ENCODE measurements at places on chromosomes 2 and 18.

- DNase-seq, result no peak
These were observed 164.3 kb upstream of the PGAP1 start for GRCh38 chr2:197090742-197091367.

- DNase-seq, result no peak
These were observed 99.3 kb downstream of the SPTBN1 start for GRCh38 chr2:54555318-54555837.

- DNase-seq, result no peak
These were observed 32.3 kb downstream of the EML6 start for GRCh38 chr2:54755641-54756326.

DNA sequence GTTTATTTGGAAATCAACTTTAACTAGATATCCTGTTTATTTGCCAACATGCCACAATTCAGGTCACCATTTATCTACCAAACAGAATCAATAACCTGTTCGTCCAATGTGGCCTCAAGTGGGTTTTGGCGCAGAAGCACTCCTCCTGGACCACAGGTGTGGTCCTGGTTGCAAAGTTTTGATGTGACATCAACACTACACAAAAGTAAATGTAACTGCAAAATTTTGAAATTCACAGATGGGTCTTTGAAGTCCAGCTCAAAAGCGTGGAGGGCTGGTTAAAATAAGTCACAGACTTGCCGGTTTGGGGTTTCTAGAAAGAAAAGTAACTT, 474 bp upstream of the GCA start:
- DNase-seq, result no peak

- DNase-seq, result no peak
These were observed 13.3 kb upstream of the ZNF521 start for GRCh38 chr18:25365242-25365641.

GRCh38 chr2:232563580-232563979, 13.1 kb downstream of the EIF4E2 start:
- DNase-seq, result no peak

GRCh38 chr2:31227711-31228125, 6.2 kb upstream of the EHD3 start:
- no peak for DNase-seq

GRCh38 chr18:519019-519879, 18.7 kb upstream of the COLEC12 start:
- no peak for DNase-seq

- DNase-seq, result no peak
These were observed 4.9 kb downstream of the CCT7 start for GRCh38 chr2:73238976-73239375.

DNA sequence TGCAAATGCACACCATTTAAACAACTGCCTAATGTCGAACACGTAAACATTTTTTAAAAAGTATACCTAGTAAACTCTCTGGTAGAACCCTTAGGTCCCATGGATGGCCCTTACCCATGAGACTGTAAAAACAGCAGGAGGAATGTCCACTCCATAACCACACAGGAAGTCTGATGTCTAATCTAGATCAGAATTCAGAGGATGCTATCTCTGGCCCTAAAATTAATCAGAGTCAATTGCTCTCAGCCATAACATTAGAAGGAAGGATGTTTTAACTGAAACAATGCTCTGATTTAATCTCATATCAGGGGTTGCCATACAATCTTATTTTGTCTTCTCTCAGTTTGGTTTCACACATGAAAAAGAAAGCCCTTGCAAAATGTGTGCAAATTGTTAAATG, 416.3 kb upstream of the PIK3C3 start:
- no peak for DNase-seq

DNA sequence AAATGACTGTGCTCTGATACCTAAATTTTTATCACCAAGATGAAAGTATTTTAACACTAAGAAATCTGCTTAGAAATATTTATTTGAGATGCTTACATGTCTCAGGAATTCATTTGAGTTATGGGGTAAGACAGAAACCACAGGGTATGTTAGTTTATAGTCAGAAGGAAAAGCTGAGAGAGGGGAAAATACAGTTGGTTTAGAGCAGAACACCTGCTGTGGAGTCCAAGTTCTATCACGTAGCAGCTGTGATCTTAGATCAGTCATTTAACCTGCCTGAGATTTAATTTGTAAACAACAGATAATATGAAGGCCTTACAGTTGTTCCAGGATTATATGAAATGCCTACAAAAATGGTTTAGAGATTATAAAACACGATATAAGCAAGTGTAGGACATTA, 29.0 kb downstream of the PDE6D start:
- no peak for DNase-seq

DNA sequence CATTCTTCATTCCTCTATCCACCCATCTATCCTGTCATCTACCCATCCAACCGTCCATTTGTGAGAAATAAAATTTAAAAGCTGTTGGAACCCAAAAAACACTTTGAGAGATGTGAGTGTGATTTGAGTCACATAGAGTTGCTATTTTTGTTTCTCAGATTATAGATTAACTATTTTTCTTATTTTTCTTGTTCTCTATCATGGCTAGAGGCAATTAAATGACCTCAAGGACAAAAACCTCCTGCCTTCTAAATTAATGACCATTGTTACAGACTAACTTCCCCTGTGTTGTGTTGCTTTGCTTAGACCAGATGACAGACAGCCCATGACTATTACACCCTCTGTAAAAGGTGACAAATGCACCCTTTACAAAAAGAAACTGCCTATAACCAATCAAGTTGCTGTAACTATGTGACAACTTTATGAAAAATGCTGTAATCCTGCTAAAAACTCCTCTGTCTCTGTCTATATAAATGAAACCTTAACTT, 207.9 kb upstream of the CXCR4 start:
- no peak for DNase-seq

DNA sequence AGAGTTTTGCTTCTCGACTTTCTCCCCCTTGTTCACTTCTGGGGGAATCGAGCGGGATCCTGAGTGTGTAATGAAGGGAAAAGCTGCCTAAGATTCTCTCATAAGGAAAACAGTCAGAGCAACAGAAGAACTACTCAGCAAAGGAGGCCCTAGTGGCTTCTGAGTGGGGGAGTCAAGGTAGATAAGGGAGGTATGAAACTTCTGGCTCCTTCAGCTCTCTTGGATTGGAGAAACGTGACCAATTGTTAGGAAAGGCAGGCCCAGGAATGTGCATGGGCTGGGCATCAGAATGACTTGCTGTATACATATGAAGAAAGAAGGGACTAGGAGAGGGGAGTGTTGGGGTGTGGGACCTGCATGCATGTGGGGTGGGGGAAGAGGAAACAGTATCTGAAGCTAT, 73.1 kb downstream of the KCNS3 start:
- no peak for DNase-seq

DNA sequence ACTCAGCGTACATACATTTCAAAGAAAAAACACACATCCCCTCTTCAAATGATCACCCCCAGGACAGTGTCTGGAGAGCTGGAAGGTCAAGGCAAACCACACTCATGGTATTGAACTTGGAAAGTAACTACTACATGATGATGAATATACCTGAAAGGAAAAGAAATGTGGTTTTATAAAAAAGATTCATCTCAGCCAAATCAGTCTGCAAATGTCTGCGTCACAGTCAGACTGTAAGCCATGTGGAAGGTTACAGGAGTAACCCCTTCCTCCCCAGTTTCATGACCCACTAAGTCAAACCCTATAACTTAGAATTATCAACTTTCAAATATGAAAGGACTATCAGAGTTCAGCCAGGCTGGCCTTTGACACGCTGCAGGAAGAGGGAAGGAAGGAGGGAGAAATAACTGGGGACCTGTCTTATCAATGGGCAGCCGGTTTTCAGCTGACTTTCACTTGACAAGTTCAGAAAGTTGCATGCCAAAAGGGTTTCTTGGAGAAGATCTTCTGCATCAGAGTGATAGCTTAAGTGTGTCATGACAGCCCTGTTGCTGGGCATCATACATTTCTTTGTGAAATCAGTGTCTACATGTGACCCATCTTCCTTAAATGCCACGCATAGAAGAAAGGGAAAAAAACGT, 7.0 kb upstream of the BMP10 start:
- DNase-seq, result no peak

DNA sequence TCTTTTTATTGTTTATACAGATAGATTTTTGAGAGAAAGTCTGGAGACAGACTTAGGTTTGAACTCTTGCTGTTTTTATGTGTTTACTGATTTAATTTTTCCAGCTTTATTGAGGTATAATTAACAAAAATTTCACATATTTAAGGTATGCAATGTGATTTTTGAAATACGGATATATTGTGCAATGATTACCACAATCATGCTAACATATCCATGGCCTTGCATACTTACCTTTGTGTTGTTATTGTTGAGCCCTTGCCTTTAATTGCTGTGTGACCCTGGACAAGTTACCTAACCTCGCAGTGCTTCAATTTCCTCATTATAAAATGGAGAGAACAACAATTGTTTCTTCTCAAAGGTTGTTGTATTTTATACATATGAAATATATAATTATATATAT, 13.9 kb upstream of the RBMS1 start:
- no peak for DNase-seq

DNA sequence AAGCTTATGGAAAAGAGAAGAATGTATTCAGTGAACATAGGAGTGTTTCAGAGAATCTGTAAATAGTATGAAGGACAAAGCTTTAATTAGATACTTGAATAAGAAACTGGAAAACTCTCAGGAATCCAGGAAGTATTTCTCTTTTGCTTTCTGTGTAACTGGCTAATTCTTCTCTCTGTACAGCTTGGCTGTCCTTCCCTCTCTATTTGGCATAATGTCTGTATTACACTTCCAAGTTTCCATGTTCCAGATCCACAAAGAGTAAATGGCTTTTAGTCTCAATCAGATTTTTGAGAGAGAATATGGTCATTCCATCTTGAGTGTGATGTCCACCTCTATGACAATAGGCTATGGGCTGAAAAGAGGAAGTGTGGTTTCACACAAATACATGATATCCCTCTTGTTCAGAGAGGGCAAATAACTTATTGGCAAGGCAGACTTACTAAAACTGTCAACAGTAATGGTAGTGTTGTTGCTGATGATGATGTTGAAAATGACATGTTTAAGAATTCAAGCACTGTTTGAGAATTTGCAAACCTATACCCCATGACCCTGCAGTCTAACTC, 129.2 kb upstream of the ERBB4 start:
- no peak for DNase-seq

GRCh38 chr2:126307740-126308139, 348.2 kb upstream of the GYPC start:
- DNase-seq, result no peak

GRCh38 chr2:199108056-199108455, 349.7 kb downstream of the SATB2 start:
- no peak for DNase-seq

DNA sequence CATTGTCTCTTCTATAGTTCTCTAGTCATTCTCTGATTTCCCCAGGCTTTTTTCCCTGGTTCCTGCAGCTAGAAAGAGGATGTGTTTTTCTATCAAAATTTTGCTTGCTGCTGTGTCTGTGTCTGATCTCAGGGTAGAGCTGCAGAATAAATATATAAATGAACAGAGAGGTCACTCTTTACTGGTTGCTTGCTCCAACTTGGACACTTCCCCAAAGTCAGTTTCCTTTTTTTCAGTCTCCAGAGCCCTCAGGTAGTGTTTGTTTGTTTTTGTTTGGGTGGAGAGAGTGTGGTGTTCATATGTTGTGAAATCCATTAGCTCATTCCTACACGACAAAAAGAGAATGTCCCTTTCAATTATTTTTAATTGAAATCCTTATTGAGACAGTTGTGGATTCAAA, 85.8 kb downstream of the CERS6 start:
- DNase-seq, result no peak

- no peak for DNase-seq
These were observed 3.0 kb downstream of the SCG2 start for GRCh38 chr2:223598994-223599639.

DNA sequence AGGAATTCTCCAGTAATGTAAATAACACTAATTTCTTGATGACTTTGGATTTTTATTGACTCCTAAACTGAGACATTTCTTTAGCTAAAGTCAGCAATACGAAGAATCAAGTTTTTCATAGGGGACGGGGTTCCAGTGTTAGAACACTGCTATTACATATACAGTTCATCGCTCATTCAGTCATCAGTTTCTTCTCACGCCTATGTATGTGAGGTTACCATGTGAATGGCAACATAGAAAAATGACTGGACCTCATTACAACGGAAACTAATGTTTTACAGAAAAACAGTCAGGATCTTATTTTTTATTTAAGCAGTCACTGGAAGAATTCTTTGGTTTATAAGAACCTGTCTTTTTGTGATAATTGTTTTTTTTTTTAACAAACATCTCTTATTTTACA, 56.4 kb downstream of the THADA start:
- no peak for DNase-seq

DNA sequence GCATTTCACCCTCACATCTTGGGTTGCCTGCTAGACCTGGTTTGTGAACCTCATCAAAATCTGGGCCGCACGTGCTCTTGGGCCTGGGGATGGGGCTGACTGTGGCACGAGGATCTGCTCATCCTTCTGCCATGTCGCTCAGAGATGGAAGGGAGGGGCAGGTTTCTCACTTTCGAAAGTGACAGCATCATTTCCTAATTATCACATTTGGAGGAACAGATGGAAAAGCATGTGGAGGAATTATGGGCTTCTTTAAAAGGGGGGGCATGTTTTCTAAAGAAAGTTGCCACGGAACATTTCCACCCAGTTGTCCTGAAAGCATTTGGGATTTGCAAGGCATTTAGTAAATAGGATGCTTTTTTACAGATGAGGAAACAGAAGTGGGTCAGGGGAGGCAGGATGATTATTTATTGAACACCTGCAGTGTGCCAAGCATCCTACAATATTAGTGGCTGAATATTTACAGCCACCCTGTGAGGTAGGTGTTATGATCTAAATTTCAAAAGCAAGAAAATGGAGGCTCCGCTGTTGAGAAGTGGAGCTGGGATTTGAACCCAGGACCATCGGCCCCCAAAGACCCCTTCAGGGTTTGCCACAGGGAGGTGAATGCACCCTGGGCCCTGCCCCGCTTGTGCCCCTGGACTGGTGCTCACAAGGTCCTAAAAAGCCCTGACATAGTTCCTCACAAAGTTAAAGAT, 104.2 kb upstream of the MYCN start:
- DNase-seq, result no peak

DNA sequence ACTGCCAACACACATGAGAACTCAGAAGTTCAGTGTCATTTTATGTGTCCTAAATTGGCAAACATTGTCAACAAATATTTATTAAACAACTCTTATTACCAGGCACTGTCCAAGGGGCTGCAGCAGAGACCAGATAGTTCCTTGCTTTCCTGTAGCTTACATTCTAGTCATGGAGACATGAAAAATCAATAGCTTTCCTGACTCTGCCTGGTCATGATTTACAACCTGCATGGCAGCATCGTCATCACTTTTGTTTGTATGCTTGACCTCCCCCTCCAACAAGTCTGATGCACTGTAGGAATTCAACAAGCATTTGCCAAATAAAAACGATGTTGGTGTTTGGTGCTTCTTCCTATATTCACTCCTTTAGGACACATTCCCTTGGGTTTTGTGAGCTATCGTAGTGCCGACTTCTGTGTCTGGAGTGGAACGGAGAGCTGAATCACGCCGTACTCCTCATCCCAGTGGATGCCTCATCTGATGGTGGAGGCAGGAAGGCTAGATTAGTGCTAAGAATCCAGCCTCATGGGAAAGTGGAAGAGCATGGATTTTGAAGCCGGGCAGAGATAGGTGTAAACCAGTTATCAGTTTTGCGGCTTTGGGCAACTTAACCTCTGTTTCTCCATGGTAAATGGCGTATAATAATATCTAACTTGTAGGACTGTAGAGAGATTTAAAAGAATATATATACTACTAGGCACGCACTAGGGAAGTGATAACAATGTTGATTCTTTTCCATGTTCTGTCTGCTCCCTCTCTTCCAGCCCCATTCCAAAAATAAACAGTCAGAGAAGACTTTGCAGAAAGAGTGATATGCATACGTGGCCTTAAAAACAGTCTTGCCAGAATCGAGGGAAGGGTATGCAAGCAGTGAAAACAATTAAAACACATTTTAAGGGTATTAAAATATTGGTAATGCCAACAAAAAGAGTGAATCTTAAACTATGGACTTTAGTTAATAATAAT, 120.5 kb upstream of the ZFP36L2 start:
- DNase-seq, result no peak

Data from CD4-positive, alpha-beta T cell treated with Interleukin-6 at 100 ng/mL for 8 hours (primary cell).